ENCODE measurements at places on chromosomes 3 and 15.

DNA sequence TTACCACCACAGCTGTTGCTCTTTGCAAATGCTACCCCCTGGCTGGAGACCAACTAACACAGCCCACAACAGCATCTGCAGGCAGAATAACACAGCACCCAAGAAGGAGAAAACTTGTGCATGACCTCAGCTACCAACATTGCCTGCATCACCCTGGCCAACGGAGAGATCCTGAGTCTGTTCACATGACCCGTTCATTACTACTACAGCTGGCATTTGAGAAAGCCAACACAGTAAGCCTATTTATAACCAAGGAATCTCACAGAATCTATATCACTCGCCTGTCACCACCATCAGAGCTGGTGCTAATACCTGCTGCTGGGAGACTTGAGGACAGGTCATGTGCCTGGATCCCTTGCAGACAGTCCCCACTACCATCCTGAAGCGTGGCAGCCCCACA is 215.2 kb downstream of the POLQ start:
- no peak for DNase-seq

DNA sequence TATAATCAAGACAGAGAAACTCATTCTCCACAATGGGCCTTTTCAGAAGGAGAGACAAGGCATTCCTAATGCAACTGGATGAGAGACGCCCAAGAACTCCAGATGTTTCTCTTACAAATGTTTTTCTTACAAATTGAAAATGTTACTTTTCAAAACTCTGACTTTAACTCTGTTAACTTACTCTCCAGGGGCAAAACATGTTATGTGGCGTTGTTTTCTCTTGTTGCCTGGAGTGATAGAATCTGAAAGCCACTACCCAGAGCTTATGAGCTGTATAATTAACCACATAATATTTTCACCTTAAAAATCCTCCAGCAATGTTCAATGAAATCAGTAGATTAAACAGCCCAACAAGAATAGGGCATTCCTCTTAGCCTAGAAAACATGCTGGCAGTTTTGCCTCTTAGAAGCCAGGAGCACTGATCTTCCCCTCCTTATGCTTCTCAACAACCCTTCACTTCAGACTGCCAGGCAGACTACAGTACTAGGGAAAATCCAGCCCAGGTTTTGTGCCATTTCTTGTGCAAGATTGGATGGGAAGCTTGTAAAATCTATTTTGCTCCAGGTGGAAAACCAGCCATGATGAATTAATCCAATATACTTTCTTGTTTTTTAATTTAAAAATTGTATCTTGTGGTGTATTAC is 186.7 kb upstream of the GADL1 start:
- DNase-seq: no peak

GRCh38 chr3:171774521-171774920 is 35.8 kb downstream of the PLD1 start:
- DNase-seq: peak; percentile 36

- DNase-seq: no peak
These were observed 73.5 kb upstream of the SLCO3A1 start for GRCh38 chr15:91779960-91780359.

DNA sequence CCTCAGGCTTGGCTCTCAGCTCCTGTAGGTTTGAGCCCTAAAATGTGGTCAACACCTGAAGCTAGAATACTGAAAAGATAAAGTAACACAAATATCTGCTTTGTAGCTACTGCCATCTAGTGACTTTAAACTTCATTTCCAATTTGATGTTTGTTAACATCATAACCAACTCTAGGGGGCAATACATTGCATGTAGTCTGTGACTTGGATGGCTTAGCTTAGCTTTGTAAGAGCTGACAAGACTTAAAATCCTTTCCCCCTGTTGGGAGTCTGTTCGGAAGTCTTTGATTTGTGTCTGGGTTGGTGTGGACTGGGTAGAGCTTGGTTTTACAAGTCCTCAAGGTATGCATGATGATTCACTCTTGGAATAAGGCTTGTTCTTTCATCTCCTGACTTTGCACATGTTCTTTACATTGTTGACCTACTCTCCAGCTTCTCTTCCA is 51.7 kb downstream of the SCN11A start:
- no peak for DNase-seq

DNA sequence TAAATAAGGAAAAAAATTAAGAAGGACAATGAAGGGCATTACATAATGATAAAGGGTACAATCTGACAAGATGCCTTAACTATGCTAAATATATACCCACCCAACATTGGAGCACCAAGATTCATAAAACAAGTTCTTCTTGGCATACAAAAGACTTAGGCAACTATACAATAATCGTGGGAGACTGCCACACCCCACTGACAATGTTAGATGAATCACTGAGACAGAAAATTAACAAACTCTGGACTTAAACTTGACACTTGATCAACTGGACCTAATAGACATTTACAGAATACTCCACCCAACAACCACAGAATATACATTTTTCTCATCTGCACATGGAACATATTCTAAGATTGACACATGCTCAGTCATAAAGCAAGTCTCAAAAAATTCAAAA is 53.2 kb upstream of the IGSF11 start:
- DNase-seq: no peak
